Suprapubic skin (tissue), 4 donors: ENCODE measurements at places on chromosomes 12 and 14. TPM values are rescaled to one million over a fixed set of nuclear protein-coding genes. Genes with fewer than 3 reads are reported as not detected.

GZMB gene
- not detected for total RNA-seq

TMTC2 gene
- 17.7 TPM for total RNA-seq

LRRIQ1 gene
- total RNA-seq = not detected

NDUFB1 gene
- 186 TPM for total RNA-seq

TRHDE gene
- total RNA-seq = 1.1 TPM

KLC1 gene
- 195 TPM for total RNA-seq

OTOGL gene
- 0.72 TPM for total RNA-seq

MYF5 gene
- not detected for total RNA-seq

SPTB gene
- total RNA-seq = 0.44 TPM

- H3K4me1 ChIP-seq = peaks cover 5% of the 10 kb centered on the region
- no peaks in the 10 kb centered on the region for H3K36me3 ChIP-seq
- no peak overlapping the region for H3K27ac ChIP-seq
- H3K4me3 ChIP-seq = no peak overlapping the region
- H3K27me3 ChIP-seq = no peaks in the 10 kb centered on the region
- DNase-seq = no peak
These were observed 49.2 kb downstream of the FGD4 start for GRCh38 chr12:32448586-32448985.

DNA sequence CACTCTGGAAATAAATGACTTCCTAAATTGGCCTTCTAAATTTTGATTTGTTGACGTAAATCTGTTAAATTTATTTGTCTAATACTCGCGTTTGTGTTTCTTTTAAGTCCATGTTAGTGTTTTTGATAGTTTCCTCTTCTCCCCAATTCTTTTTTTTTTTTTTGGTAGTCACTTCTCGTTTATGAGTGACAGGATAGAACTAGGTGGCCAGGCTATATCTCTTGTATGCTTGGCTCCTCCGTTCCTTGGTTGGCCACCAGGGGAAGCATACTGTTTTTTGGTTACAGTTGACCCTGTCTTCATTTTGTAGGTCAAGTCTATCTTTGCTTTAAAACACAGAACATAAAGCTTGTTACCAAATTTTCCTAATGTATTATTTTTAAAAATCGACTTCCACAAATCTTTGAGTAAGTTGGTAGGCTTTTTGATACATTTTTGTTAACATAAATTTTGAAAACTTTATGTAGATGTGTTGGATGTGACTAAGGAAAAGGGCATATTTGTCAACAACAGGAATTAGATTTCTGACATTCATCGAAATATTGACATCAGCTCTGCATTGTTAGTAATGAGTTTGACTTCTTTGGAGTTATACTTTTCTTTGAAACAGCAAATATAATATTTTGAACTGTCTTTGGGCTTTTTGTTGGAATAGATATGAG is 2.2 kb downstream of the RCOR1 start:
- H3K4me3 ChIP-seq = peak overlapping the region; percentile 86
- H3K36me3 ChIP-seq = peaks cover 3% of the 10 kb centered on the region
- peaks cover 30% of the 10 kb centered on the region for H3K4me1 ChIP-seq

DNA sequence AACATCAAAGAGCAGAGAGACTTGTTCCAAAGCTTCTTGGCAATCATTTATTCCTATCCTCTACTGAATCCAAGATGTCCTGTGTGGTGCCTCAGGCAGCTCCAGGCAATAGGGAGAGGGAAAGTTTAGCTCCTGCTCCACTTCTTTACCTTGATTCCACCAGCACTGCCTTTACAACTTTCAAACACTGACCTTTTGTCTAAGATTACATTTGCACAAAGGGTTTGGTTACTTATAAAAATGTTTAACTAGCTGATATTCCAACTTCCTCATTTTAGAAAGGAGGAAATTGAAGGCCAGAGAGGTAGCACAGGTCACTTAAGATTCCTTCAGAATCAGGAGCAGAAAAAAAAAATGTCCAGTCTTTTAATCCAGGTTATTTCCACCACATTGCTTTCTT is 192.7 kb downstream of the BTG1 start:
- H3K4me1 ChIP-seq = no peaks in the 10 kb centered on the region
- DNase-seq = no peak
- H3K36me3 ChIP-seq = no peaks in the 10 kb centered on the region
- H3K4me3 ChIP-seq = no peak overlapping the region
- H3K27ac ChIP-seq = no peak overlapping the region
- H3K27me3 ChIP-seq = no peaks in the 10 kb centered on the region

GRCh38 chr12:2341871-2342270 is 289.1 kb downstream of the CACNA1C start:
- H3K4me1 ChIP-seq = peaks cover 3% of the 10 kb centered on the region
- H3K27me3 ChIP-seq = no peaks in the 10 kb centered on the region
- H3K4me3 ChIP-seq = no peak overlapping the region
- no peak overlapping the region for H3K27ac ChIP-seq
- H3K36me3 ChIP-seq = no peaks in the 10 kb centered on the region
- peak; percentile 22 for DNase-seq

DNA sequence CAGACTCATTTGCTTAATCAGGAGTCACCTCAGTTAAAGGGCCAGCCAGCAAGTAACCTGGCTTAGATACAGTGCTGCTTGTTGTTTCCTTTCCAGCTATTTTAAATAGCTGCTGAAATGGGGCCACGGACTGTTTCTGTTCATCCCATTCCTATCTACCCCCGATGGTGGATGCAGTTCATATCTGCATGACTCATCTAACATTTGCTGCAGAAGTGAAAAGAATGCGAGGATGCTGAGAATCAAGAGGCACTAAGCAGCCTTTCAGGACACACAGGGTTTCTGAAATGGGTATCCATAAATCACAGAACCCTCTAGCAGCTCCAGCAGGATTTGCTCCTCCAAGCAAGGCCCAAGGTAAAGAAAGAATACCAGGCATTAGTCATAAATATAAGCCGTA is 60.2 kb upstream of the RTRAF start:
- H3K4me1 ChIP-seq = peaks cover 8% of the 10 kb centered on the region
- H3K27ac ChIP-seq = no peak overlapping the region
- no peaks in the 10 kb centered on the region for H3K27me3 ChIP-seq
- DNase-seq = no peak
- no peak overlapping the region for H3K4me3 ChIP-seq

DNA sequence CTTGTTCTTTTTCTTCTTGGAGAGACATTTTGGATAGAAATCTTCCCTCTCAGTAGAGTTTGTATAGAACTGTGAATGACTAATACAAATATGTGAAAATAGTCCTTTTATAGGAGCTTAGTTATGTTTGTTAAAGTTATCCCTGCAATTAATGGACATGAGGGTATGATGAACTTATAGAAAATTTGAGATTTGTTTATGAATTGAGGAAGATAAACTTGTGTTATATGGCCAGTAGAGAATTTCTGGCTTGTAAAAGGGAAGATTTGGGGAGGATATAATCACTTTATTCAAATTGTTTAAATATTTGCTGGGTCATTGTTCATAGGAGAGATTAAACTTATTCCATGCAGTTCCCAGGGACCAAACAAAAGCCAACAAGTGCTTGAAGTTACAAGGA is 119.6 kb downstream of the DAAM1 start:
- H3K4me3 ChIP-seq = no peak overlapping the region
- H3K4me1 ChIP-seq = peaks cover 39% of the 10 kb centered on the region
- no peak for DNase-seq
- no peak overlapping the region for H3K27ac ChIP-seq

GRCh38 chr14:65588426-65589140 is 176.1 kb downstream of the FUT8 start:
- H3K36me3 ChIP-seq = no peaks in the 10 kb centered on the region
- H3K4me3 ChIP-seq = no peak overlapping the region
- no peak overlapping the region for H3K27ac ChIP-seq
- no peaks in the 10 kb centered on the region for H3K27me3 ChIP-seq

DNA sequence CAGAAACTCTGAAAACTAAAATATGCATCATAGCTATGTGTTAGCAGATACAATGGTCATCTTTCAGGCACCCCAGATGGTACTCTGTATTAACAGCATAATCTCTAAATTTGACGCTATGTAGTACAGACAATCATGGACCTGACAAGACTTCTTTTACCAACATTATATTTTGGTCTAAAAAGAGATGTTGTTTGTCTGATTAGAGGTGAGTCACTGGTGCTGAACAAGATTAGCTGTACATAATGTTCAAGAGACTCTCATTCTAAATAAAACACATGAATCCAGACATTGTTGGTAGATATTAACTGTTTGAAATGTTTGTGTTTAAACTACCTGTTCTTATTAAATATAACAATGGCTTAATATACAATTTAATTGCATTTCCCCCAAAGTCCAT is 146.4 kb upstream of the LMNTD1 start:
- H3K27me3 ChIP-seq = no peaks in the 10 kb centered on the region
- no peaks in the 10 kb centered on the region for H3K36me3 ChIP-seq
- H3K27ac ChIP-seq = no peak overlapping the region
- DNase-seq = no peak

- H3K4me3 ChIP-seq = no peak overlapping the region
- H3K27me3 ChIP-seq = no peaks in the 10 kb centered on the region
- no peak for DNase-seq
- no peaks in the 10 kb centered on the region for H3K36me3 ChIP-seq
These were observed 136.6 kb upstream of the ATXN7L3B start for GRCh38 chr12:74401035-74401434.

DNA sequence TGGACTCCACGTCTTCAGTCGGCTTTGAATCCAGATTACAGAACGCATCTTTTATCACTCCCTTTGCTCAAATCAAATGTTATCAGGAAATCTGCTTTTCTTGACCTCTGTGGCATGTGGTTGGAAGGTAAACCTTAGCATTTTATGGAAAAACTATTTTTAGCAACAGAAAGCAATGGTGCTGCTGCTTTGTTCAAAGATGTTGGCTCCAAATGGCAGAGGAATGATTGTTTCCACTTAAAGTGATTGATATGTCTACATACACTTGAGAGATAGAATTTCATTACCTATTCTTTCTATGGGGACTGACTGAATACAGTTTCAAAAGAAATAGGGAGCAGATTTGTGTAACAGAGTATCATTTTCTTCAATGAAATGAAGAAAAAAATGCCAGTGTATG is 761.2 kb downstream of the NOVA1 start:
- no peaks in the 10 kb centered on the region for H3K36me3 ChIP-seq
- H3K4me3 ChIP-seq = no peak overlapping the region
- H3K4me1 ChIP-seq = no peaks in the 10 kb centered on the region
- no peaks in the 10 kb centered on the region for H3K27me3 ChIP-seq
- H3K27ac ChIP-seq = no peak overlapping the region

- no peaks in the 10 kb centered on the region for H3K36me3 ChIP-seq
- H3K27ac ChIP-seq = no peak overlapping the region
- DNase-seq = no peak
- no peaks in the 10 kb centered on the region for H3K27me3 ChIP-seq
- no peak overlapping the region for H3K4me3 ChIP-seq
- no peaks in the 10 kb centered on the region for H3K4me1 ChIP-seq
These were observed 16.1 kb upstream of the PAH start for GRCh38 chr12:102933168-102933567.
